ENCODE measurements at places on chromosomes 7 and 10.

- no peak for DNase-seq
These were observed 85.8 kb downstream of the GSAP start for GRCh38 chr7:77330169-77330882.

- DNase-seq = no peak
These were observed 7.1 kb downstream of the TBX20 start for GRCh38 chr7:35246819-35247218.

- no peak for DNase-seq
These were observed 584.6 kb upstream of the POM121L12 start for GRCh38 chr7:52450816-52451215.

- DNase-seq = no peak
These were observed 18.1 kb downstream of the STRA8 start for GRCh38 chr7:135251496-135252391.

- no peak for DNase-seq
These were observed 141.6 kb upstream of the WNT16 start for GRCh38 chr7:121187222-121187621.

- DNase-seq = no peak
These were observed 78.4 kb downstream of the DGKI start for GRCh38 chr7:137768366-137768765.

GRCh38 chr7:21948887-21949540 lies 3.3 kb upstream of the CDCA7L start:
- no peak for DNase-seq

GRCh38 chr7:16744518-16745250 lies 8.9 kb upstream of the TSPAN13 start:
- DNase-seq = no peak

- no peak for DNase-seq
These were observed 222.9 kb upstream of the KMT2E start for GRCh38 chr7:104791080-104791479.

DNA sequence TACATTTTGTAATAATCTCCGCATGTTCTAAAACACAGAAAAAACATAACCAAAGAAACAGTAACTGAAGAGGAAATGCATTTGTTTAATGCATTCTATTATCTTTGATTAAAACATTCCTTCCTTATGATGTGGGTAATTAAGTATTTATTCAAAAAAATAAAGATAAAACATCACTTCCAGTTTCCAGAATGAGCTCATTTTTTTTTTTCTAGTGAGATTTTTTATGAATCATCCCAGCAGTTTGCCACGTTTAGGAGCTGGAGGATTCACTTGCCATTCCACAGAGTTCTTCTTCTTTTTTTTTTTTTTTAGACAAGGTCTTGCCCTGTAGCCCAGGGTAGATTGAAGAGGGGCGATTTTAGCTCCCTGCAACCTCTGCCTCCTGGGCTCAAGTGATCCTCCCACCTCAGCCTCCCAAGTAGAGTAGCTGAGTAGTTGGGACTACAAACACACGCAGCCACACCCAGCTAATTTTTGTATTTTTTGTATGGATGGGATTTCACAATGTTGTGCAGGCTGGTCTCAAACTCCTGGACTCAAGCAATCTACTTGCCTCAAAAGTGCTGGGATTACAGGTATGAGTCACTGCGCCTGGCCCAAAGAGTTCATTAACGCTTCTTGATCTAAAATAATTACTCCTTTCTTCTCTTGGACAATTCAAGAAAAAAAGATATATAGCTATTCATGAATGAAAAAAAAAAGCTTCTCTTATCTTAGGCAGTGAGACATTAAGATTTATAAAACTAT lies 177.3 kb downstream of the DKK1 start:
- DNase-seq = no peak

GRCh38 chr7:129896568-129897382 lies 56.0 kb downstream of the UBE2H start:
- no peak for DNase-seq

DNA sequence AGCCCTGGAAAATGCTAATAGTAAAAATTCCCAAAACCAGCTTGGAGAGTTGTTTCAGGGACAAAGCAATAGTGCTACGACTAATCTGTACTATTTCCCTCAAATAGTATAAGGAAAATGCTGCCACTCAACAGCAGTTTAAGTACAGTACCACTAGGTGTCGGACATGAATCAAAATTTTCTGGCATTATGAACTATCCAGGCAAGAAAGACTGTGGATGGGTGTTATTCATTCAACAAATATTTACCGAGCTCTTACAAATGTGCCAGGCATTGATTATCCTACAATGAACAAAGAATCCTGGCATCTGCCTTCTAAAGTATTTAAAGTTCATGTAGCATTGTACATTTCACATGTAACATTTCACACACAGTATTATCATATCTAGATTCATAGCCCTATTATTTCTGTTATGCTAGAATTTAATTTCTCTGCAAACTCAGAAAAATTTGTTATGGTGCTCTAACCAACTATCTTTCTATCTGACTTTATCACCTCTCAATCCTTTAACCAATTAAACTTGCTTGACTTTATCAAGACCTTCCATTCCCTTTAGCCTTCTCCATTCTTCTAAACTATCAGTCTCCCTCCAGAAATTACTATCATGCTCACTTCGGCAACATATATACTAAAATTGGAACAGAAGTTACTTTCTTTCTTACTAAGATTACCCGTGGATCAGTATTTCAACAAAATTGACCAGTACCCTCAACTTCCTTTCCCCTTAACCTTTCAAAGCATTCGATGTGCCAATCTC lies 80.6 kb downstream of the ARHGAP21 start:
- no peak for DNase-seq

DNA sequence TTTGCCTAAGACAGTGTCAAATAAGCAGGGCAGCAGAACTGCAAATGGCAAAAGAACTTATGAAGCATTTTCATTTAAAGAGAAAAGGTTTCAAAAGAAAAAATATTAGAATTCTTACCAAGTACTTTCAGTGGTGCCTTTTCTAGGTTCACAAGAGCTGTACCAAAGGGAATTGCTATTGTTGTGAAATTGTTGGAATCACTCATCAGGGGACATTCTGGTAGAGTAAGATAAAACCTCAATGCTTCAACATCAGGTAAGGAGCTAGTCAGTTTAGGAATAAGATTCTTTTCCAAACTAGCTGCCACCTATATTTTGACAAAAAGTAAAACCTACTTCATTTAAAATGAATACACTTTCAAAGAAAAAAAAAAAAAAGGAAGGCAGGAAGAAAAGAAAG lies 85.0 kb downstream of the HERC4 start:
- no peak for DNase-seq

GRCh38 chr7:91302794-91303193 lies 38.6 kb downstream of the FZD1 start:
- DNase-seq = no peak

Data from activated CD4-positive, CD25-positive, alpha-beta regulatory T cell (primary cell).